HTR-8/SVneo (cell line): ENCODE measurements at places on chromosomes 2 and 18.

- no peak for DNase-seq
Measured at GRCh38 chr2:68203587-68203986, 45.9 kb downstream of the PNO1 start.

GRCh38 chr2:230085201-230085600 lies 16.5 kb upstream of the SLC16A14 start:
- no peak for DNase-seq

- DNase-seq: no peak
Measured at GRCh38 chr18:43830947-43831346, 553.7 kb upstream of the SYT4 start.

GRCh38 chr2:166958986-166959481 lies 70.8 kb downstream of the XIRP2 start:
- DNase-seq: no peak

- DNase-seq: no peak
Measured at GRCh38 chr2:48459466-48459865, 70.5 kb upstream of the STON1 start.

- DNase-seq: no peak
Measured at GRCh38 chr2:128442053-128442751, 123.5 kb upstream of the HS6ST1 start.

GRCh38 chr2:67526283-67526682 lies 129.2 kb downstream of the ETAA1 start:
- peak; percentile 20 for DNase-seq

GRCh38 chr2:176818617-176819016 lies 394.0 kb upstream of the HNRNPA3 start:
- DNase-seq: no peak

- DNase-seq: no peak
Measured at GRCh38 chr18:51726614-51727013, 529.1 kb upstream of the MEX3C start.

DNA sequence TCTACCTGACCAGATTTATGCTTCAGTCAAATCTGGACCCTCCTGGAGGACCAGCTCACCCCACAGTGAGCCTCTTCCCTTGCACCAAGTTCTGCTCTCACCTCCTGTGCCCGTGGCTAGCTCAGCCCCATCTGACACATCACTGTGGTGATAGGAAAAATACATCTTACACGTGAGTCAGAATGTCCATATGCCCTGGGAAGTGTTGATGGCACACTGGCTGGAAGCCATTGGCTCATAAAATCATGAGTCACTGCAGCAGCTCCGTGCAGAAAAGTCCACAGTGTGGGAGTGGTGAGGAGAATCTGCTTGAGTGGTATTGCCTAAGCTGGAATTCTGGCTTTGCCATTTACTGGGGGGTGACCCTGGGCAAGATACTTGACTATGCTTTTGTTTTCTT lies 42.6 kb upstream of the RAPGEF4 start:
- DNase-seq: peak; percentile 87

GRCh38 chr18:47260120-47260923 lies 8.9 kb upstream of the SKOR2 start:
- DNase-seq: peak; percentile 29

GRCh38 chr2:25375371-25375988 lies 33.8 kb upstream of the DNMT3A start:
- DNase-seq: no peak

DNA sequence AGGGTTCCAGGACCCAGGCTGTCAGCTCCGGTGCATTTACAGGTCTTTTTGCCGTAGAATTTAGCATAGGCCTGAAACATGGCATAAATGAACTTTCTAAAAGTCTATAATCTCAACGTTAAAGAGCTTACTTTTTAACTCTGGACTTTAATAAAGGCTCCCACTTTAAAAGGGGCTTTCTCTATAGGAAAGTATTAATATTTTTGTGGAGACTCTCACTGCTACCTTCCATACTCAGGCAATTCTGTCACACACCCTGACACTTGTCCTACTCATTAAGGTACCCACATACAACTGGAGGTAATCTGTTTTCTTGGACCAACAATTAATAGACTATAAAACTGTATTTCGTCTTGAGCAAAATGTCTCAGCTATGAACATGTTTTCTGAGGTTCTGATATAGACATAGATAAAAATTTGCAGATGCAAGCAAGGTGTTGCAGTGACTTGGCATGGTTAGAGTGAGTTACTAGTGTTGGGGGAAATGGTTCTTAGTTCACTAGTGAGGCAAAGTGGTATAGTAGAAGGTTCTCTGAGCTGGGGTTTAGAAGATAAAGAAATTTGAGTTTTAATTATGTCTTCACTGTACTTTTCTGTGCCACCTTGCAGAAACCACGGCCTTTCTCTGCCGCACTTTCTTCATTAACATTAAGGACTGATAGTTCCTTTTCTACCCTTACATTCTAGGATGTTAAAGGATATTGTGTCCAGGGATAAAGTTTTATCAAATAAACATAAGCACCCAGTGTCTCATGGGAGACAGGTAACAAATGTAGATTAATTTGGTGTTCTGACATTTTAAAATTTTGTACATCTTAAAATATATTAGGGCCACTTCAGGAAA lies 10.8 kb upstream of the NR4A2 start:
- no peak for DNase-seq

GRCh38 chr2:164457271-164457670 lies 164.0 kb downstream of the GRB14 start:
- DNase-seq: no peak

DNA sequence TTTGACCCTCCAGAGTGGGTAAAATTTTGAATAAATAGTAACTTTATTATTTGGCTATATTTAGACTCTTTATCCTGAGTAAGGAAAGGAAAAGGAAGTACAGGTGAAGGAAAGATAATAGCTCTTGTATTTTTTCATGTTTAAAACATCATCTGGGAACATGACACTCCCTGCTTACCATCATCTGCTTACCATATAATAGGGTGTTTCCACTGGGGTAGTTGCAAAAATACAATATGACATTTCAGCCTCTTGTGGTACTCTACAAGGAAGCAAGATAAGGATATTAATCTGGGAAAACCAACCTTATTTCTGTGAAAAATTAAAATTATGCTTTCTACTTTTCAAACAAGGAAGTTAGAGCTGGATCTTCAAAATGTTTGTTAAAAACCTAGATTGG lies 9.9 kb downstream of the RELCH start:
- no peak for DNase-seq

DNA sequence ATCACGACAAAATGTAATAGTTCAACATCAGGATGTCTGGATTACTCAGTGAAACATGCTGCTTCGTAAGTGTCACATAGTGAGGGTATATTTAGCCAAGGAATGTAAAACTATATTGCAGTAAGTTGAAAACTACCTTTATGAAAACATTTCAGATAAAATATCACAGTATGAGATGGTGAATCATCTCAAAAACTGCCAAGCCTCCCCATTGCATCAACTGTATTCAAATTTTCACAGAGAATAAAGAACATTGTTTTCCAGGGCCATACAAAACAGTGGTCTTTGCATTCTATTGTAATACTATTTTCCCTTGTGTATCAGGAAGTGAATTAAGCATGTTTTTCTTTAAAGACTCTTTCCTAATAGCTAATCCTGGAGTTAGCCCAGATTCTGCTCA lies 47.6 kb upstream of the MSTN start:
- no peak for DNase-seq

GRCh38 chr2:16318474-16319195 lies 347.0 kb downstream of the CYRIA start:
- DNase-seq: no peak

- no peak for DNase-seq
Measured at GRCh38 chr2:234853729-234854128, 98.1 kb upstream of the SH3BP4 start.

GRCh38 chr2:100107906-100108647 lies 34.3 kb downstream of the AFF3 start:
- no peak for DNase-seq

DNA sequence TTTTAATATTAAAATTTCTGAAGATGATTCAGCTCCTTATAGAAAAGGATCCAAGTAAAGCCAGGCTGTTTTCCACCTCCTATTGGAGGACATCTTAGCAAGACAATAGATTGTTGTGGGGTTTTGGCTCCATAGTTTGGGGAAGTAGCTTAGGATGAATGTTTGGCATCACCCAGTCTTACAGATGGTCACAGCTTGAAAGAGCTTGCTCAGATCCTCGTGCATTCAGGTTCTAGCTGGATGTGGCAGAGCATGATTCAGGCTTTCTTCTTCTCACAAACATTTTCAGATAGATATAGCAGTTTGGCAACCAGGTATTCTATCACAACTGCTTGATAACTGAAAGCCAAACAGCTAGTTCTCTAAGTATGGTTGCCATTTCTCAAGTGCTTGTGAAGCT lies 23.6 kb upstream of the PDCL3 start:
- no peak for DNase-seq

DNA sequence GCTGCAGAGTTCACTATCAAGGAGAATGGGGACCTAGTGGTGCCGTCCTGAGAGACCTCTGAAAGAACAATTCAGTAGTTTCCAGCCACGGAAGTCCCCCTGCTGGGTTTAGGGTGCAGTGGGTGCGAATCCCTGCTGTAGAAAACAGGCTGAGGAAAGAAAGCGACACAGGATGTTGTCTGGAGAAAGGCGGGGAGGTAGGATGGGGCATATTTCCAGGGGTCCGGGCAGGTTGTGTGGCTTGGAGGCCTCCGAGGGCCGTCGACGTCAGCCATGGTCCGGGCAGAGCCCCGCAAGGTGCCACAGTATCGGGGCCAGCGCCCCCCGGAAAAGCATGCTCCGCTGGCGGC lies 807 bp upstream of the CREB1 start:
- peak; percentile 29 for DNase-seq

- DNase-seq: peak; percentile 76
Measured at GRCh38 chr2:85255813-85256594, 71.8 kb downstream of the TGOLN2 start.

DNA sequence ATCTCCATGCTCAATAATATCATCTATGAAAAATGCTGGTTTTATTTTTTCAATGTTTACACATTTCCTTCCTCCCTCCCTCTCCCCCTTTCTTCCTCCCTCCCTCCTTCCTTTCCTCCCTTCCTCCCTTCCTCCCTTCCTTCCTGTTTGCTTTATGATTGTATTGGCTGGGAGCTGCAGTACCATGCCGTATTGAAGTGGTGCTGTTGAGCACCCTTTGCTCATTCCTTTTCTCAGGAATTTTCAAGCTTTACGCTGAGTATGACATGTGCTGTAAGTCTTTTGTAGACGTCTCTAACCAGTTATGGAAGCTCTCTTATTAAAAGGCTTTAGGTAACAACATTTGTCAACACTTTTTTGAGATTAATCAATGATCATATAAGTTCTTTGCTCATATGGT lies 100.4 kb downstream of the SNTG2 start:
- DNase-seq: no peak

- no peak for DNase-seq
Measured at GRCh38 chr2:216103213-216103612, 5.9 kb upstream of the XRCC5 start.

DNA sequence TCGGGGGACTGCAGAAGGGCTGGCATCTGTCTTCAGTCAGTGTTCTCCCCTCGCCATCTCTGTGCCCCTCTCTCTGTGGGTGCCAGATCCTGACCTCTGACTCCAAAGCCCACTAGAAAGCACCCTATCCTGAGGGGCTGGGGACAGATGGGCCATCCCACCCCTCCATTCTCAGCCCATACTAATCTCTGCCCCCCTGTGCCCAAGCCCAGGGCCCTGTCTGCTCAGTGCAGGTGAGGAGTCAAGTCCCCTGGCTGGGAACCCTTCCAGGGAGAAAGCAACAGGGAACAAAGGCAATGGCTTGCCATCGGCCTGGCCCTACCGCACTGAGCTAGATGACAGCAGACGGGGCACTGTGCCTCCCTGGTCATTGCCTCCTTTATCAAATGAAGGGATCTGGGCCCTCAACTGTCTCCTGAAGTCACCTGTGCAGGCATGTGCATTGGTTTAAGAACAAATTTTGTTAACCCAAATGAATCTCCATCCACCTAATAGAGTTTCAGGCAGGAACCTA lies 42.7 kb upstream of the ID2 start:
- no peak for DNase-seq
